Natural killer cell (primary cell): ENCODE measurements at places on chromosomes 1 and 21. TPM values are rescaled to one million over a fixed set of nuclear protein-coding genes. Genes with fewer than 3 reads are reported as not detected.

DNA sequence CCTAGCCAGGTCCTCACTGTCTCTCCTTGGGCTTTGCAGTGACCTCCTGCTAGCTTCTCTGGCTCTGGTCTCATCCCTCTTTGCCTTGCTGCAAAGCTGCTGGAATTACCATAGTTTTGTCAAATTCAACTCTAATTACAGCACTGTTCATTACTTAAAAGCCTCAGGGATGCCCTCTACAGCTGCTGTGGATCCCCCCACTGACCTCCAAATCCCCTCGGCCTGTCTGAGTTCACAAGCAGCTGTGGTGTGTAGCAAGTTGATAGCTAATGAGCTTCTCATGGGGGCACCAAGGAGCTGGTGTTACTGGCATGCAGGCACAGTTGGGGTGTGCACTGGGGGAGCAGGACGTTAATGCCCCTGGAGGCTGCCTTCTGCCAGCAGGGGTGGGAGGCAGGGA, 24.8 kb downstream of the NIPAL3 start:
- H3K27me3 ChIP-seq = no peaks in the 10 kb centered on the region
- no peak for DNase-seq
- no peaks in the 10 kb centered on the region for H3K4me1 ChIP-seq
- no peak overlapping the region for H3K4me3 ChIP-seq
- H3K27ac ChIP-seq = no peak overlapping the region

GRCh38 chr1:54409156-54410142, 3.3 kb upstream of the SSBP3 start:
- peaks cover 39% of the 10 kb centered on the region for H3K4me1 ChIP-seq
- DNase-seq = peak; percentile 53
- H3K27ac ChIP-seq = peak overlapping the region; percentile 14
- no peak overlapping the region for H3K4me3 ChIP-seq

The DYNLT5 gene
- total RNA-seq = not detected

- no peaks in the 10 kb centered on the region for H3K36me3 ChIP-seq
- H3K27ac ChIP-seq = no peak overlapping the region
- peaks cover 17% of the 10 kb centered on the region for H3K27me3 ChIP-seq
- no peak for DNase-seq
Observed at GRCh38 chr1:2046953-2047748, 3.1 kb upstream of the PRKCZ start.

GRCh38 chr1:39387452-39387851, 104.0 kb upstream of the BMP8A start:
- H3K27me3 ChIP-seq = no peaks in the 10 kb centered on the region
- no peak for DNase-seq
- no peaks in the 10 kb centered on the region for H3K4me1 ChIP-seq
- no peak overlapping the region for H3K4me3 ChIP-seq
- peaks cover 84% of the 10 kb centered on the region for H3K36me3 ChIP-seq

DNA sequence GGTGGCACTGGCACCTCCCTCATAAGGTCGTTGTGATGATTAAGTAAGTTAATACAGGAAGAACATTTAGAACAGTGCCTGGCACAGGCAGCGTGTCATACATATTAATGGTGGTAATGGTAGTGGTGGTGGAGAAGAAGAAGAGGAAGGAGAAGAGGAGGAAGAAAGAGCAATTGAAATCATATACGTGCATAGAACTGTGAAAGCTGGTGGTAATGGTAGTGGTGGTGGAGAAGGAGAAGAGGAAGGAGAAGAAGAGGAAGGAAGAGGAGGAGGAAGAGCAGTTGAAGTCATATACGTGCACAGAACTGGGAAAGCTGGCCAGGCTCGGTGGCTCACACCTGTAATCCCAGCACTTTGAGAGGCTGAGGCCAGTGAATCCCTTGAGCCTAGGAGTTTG, 121.3 kb upstream of the HOOK1 start:
- H3K4me3 ChIP-seq = no peak overlapping the region
- H3K27me3 ChIP-seq = no peaks in the 10 kb centered on the region
- H3K36me3 ChIP-seq = no peaks in the 10 kb centered on the region
- H3K4me1 ChIP-seq = peaks cover 5% of the 10 kb centered on the region
- no peak for DNase-seq

- no peaks in the 10 kb centered on the region for H3K27me3 ChIP-seq
- H3K4me3 ChIP-seq = peak overlapping the region; percentile 93
- peak; percentile 91 for DNase-seq
- peaks cover 54% of the 10 kb centered on the region for H3K4me1 ChIP-seq
- H3K27ac ChIP-seq = peak overlapping the region; percentile 97
Observed at GRCh38 chr1:2548068-2548589, 8.0 kb upstream of the TNFRSF14 start.

DNA sequence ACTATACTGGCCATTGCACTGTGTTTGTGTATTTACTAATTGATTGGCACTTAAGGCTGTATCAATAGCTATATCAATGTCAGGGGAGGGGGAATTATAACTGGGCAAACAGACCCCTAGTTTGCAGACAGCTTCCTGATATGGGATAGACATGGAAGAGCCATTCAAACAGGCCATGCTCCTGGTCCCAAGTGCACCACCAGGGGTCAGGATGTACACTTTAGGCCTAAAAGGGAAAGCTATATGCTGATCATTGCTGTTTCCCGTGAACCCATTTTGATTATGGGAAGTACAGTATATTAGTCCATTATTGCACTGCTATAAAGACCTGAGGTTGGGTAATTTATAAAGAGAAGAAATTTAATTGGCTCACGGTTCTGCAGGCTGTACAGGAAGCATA, 124.9 kb upstream of the BACE2 start:
- DNase-seq = no peak
- H3K27ac ChIP-seq = no peak overlapping the region
- H3K4me1 ChIP-seq = no peaks in the 10 kb centered on the region
- H3K27me3 ChIP-seq = no peaks in the 10 kb centered on the region

GRCh38 chr21:15754640-15755039, 24.9 kb downstream of the USP25 start:
- no peaks in the 10 kb centered on the region for H3K36me3 ChIP-seq
- no peak overlapping the region for H3K27ac ChIP-seq
- H3K27me3 ChIP-seq = no peaks in the 10 kb centered on the region
- peaks cover 10% of the 10 kb centered on the region for H3K4me1 ChIP-seq

DNA sequence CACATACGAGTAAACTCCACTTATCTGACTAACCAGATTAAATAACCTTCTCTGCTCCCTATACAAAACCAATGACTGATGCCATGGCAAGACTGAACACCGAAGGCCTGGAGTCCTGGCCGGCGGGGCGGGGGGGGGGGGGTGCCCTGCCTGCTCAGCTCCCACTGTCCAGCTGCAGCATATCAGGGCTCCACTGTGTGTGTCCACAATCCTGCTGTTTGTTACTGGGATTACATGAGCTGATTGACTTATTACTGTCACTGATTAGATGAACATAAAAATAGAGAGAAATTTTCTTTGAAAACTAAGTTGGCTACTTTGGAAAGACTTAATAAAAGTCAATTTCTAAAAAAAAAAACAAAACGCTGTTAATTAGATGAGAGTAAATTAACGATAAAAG, 24.9 kb downstream of the TMEM63A start:
- no peak overlapping the region for H3K4me3 ChIP-seq
- H3K36me3 ChIP-seq = peaks cover 82% of the 10 kb centered on the region
- no peak for DNase-seq
- no peaks in the 10 kb centered on the region for H3K27me3 ChIP-seq
- H3K27ac ChIP-seq = no peak overlapping the region
- H3K4me1 ChIP-seq = peaks cover 14% of the 10 kb centered on the region

The KLHDC7A gene
- total RNA-seq = not detected

DNA sequence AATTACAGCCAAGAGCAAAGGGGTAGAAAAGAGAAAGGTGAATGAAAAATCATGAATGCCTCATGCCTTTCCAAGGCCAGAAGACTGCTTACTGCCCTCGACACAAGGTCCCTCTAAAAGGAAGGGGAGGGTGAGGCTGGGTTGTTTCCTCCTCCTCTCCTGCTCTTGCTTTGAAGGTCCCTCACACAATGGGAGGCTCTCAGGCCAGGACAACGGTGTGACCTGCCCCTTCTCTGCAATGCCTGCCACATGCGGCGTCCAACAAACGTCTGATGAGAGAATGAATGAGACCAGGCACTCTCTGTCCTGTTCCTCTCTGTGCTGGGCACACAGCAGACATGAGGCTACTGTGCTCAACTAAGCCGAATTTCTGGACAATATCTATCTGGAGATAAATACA, 51.3 kb downstream of the SSBP3 start:
- H3K4me1 ChIP-seq = peaks cover 53% of the 10 kb centered on the region
- H3K27me3 ChIP-seq = no peaks in the 10 kb centered on the region
- no peak overlapping the region for H3K27ac ChIP-seq
- H3K36me3 ChIP-seq = peaks cover 5% of the 10 kb centered on the region

- no peaks in the 10 kb centered on the region for H3K4me1 ChIP-seq
- no peak overlapping the region for H3K4me3 ChIP-seq
- no peak overlapping the region for H3K27ac ChIP-seq
- DNase-seq = no peak
- H3K36me3 ChIP-seq = no peaks in the 10 kb centered on the region
Observed at GRCh38 chr21:44999428-44999971, 59.7 kb downstream of the SLX9 start.

The UBXN10 gene
- total RNA-seq = 2.5 TPM

The TDRD10 gene
- total RNA-seq = 0.38 TPM

DNA sequence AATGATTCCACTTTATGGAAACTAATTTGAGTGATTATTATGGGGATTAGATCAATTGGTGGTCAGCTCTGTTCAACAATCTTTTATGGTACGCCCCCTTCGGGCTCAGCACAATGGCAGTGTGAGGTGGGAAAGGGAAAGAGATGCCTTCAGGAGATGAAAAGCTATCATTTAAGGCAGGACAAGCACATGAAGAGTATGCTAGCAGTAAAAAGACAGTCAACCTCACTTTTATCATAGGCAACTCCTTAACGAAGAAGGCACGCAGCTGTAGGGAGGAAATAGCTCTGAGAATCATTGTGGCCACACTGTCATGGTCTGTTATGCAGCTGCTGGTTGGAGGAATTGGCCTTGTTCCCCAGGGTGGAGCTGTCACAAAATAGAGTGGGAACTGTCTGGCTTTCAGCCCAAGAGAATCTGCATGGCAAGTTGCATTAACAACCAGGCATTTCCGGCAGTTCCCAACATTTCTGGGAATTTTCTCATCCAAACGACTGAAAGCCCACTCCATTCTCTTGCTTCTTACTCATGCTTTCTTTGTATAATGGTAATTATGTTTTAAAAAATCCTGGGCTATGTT, 54.4 kb upstream of the BCL10 start:
- no peak overlapping the region for H3K27ac ChIP-seq
- no peaks in the 10 kb centered on the region for H3K36me3 ChIP-seq
- no peaks in the 10 kb centered on the region for H3K4me1 ChIP-seq
- H3K27me3 ChIP-seq = peaks cover 18% of the 10 kb centered on the region
- no peak overlapping the region for H3K4me3 ChIP-seq

The IKBKE gene
- 31.6 TPM for total RNA-seq

The LDLRAD1 gene
- not detected for total RNA-seq

GRCh38 chr1:43942411-43942810, 4.3 kb upstream of the IPO13 start:
- H3K27ac ChIP-seq = no peak overlapping the region
- no peak overlapping the region for H3K4me3 ChIP-seq
- no peaks in the 10 kb centered on the region for H3K36me3 ChIP-seq
- peaks cover 17% of the 10 kb centered on the region for H3K4me1 ChIP-seq
- DNase-seq = no peak

GRCh38 chr1:33805988-33806387, 57.9 kb upstream of the HMGB4 start:
- no peak overlapping the region for H3K27ac ChIP-seq
- H3K4me1 ChIP-seq = no peaks in the 10 kb centered on the region
- H3K36me3 ChIP-seq = no peaks in the 10 kb centered on the region

- H3K4me3 ChIP-seq = no peak overlapping the region
- DNase-seq = no peak
- H3K27me3 ChIP-seq = no peaks in the 10 kb centered on the region
- H3K27ac ChIP-seq = no peak overlapping the region
- H3K36me3 ChIP-seq = no peaks in the 10 kb centered on the region
Observed at GRCh38 chr1:43018121-43018520, 59.5 kb upstream of the SLC2A1 start.

The RHCE gene
- not detected for total RNA-seq

- no peak for DNase-seq
- no peak overlapping the region for H3K4me3 ChIP-seq
- H3K27ac ChIP-seq = no peak overlapping the region
- H3K4me1 ChIP-seq = no peaks in the 10 kb centered on the region
- no peaks in the 10 kb centered on the region for H3K36me3 ChIP-seq
Observed at GRCh38 chr1:211424018-211424417, 67.9 kb downstream of the RD3 start.

The RGS8 gene
- not detected for total RNA-seq

DNA sequence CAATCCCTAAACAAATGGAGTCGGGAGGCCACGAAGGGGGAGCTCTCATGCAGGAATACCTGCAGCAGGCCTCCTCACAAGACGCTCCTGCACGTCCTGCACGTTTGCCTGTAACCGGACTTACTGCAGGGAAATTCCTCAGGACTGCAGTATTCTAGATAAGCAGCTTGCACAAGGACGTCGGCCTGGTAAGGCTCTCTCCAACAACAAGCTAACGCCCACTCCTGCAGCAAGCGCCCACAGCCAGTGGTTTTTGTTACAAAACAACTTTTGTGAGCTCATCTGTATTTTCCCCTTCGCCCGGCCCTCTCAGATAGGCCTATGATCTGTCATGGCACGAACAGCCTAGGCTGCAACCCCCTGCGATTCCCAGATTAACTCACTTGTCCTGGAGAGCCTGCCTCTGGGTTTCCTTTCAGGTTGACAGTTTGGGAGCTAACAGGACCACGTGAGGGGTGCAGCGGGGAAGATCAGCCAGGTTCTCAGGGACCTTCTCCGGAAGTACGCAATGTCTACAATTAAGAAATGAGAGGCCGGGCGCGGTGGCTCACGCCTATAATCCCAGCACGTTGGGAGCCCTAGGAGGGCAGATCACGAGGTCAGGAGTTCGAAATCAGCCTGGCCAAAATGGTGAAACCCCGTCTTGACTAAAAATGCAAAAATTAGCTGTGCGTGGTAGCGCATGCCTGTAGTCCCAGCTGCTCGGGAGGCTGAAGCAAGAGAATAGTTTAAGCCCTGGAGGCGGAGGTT, 921 bp upstream of the MIB2 start:
- peaks cover 24% of the 10 kb centered on the region for H3K4me1 ChIP-seq
- peak overlapping the region; percentile 91 for H3K4me3 ChIP-seq
- no peaks in the 10 kb centered on the region for H3K36me3 ChIP-seq
- no peaks in the 10 kb centered on the region for H3K27me3 ChIP-seq
- no peak for DNase-seq

GRCh38 chr1:59122527-59122926, 174.4 kb upstream of the FGGY start:
- peaks cover 12% of the 10 kb centered on the region for H3K4me1 ChIP-seq
- no peak for DNase-seq
- peaks cover 22% of the 10 kb centered on the region for H3K27me3 ChIP-seq
- H3K4me3 ChIP-seq = no peak overlapping the region
